ENCODE measurements at places on chromosomes 7 and 10. TPM values are rescaled to one million over a fixed set of nuclear protein-coding genes. Genes with fewer than 3 reads are reported as not detected.

LRRD1 gene
- total RNA-seq, result not detected

SIRT1 gene
- 25.1 TPM for total RNA-seq

CDHR3 gene
- total RNA-seq, result 4.6 TPM

FAM25A gene
- not detected for total RNA-seq
